ENCODE measurements at places on chromosomes 7 and 10.

DNA sequence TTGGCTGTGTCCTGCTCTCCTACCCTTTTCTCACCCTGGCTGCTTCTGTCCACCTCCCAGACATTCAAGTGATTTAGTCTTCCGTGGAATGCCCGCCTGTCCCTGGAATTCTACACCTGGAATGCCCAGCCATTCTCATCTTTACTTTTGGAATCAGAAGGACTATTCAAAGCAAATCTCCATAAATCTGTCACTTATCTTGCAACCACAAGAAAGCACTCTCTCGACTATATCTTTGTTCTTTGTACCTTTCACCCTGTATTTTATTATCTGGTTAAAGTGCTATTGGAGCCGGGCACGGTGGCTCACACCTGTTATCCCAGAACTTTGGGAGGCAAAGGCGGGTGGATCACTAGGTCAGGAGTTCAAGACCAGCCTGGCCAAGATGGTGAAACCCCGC is 79.3 kb upstream of the KMT2E start:
- no peak for DNase-seq

GRCh38 chr10:96814264-96814663 is 17.8 kb upstream of the LCOR start:
- DNase-seq, result no peak

GRCh38 chr10:61408105-61408504 is 45.1 kb downstream of the TMEM26 start:
- no peak for DNase-seq

DNA sequence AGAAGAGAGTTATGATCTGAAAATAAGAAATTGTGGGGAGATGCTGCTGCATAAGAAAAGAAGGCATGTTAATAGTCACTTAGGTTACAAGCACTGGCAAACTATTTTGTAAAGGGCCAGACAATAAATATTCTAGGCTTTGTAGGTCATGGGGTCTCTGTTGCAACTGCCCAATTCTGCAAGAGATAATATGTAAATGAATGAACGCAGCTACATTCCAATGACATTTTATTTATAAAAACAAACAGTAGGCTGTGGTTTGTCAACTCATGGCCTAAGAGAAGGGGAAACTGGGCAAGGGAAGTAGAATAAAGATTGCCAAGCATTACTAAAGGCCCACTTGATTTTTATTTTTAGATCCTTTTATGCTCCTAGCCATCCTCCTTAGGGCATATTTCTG is 133.1 kb downstream of the RAPGEF5 start:
- DNase-seq, result no peak

DNA sequence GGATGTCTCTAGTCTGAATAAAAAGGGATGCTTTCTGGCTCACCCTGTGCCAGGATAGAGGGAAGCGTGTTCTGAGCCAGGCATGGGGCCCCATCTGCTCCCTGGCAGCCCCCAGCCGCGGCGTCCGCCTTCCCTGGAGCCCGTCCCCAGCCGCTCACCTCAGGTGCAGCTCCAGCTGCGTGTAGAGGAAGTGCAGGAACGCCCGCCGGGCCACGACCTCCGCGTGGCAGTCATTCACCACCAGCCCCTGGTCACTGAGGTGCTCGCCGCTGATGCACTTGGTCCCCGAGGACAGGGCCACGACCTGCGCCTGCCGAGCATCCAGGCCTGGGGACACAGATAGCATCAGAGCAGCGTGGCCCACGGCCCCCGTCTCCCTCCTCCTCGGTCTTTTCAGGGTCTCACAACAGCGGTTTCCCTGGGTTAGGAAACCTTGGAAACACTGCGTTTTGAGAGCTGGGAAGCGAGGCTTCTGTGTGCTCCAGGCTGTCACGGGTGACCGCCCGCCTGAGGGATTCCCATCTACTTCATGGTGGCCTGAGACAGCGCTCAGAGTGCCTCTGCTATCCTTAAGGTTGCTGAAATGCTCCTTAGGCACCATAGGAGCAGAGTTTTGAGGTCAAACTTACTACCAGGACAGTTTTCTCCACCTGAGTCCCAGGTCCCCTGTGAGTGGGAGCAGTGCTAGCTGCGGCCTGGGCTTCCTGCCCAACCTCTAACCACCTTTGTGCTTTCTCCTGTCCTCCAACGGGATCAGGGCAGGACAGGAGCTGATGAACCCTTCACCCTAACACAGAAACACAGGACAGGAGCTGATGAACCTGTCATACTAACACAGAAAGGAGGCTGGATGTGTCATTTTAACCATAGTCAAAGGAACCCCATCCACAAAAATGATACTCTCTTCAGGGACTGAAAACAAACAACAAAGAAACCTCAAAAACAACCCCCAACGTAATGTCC is 186.1 kb downstream of the WDR37 start:
- DNase-seq, result no peak

DNA sequence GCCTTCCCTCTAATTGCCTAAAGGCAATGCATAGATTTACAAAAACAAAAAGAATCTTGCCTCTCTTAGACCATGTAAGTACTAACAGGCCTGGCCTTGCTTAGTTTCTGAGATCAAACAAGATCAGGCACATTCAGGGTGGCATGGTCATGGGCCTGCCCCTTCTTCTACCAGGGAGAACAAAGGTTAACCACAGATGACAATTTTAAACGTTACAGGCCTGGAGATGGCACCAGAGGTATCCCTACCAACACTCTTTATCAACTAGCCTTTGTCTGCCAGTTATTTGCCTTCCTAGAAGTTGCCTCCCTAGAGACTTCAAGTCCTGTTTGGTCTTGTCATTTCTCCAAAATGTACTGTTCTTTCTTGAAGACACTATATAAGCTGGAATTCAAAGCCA is 252.6 kb downstream of the DOCK4 start:
- no peak for DNase-seq

DNA sequence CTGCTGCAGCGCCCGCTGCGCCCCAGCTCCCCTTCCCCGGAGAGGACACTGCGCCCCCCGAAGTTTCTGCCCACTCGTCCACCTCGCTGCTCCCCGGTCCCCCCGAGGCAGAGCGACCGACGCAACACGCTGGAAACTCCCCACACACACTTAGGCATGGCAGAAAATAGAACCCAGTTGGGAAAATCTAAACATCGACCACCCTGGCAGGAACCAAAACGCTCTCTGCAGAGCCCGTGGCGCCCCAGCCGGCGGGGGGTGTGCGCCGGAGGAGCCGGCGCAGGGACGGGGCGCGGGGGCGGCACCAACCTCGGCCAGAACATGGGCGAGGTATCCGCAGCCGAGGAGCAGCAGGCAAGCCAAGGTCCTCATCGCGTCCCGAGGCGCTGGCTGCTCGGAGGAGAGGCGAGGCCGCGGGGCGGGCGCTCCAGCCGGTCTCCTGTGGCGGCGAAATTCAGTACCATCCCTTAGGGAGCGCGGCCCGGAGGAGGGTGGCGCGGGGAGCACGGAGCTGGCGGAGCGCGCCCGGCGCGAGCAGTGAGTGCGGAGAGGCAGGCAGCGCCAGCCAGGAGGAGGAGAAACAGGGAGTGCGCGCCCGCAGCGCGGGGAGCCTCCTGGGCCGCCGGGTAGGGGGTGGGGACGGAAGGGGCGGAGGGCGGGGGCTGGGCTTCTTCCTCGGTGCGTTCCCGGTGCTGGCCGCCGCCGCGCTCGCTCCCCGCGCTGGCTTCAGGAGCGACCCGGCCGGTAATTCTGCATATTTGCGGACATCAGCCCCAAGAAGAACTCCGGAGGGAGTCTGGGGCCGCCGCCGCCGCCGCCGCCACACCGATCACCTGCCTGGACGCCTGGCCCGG is 789 bp downstream of the PDGFA start:
- DNase-seq, result no peak

GRCh38 chr7:30162622-30163124 is 27.9 kb downstream of the MTURN start:
- DNase-seq, result no peak

DNA sequence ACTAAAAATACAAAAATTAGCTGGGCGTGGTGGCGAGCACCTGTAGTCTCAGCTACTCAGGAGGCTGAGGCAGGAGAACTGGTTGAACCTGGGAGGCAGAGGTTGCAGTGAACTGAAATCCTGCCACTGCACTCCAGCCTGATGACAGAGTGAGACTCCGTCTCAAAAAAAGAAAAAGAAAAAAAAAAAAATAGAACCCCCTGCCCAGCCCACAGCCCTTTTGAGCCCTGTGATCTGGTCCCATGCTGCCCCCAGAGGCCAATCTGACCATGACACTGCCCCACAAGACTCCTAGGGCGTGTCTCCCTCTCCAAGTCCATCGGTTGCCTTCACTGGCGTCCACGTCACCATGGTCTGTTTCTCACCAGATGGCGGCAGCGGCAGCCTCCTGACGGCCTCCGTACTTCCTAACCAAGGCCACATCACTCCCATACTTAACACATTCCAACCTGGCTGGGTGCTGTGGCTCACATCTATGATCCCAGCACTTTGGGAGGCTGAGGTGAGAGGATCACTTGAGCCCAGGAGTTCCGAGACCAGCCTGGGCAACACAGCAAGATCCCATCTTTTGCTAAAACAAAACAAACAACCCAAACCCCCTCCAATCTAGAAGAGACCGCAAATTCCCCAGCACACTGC is 18.0 kb downstream of the STX1A start:
- DNase-seq, result no peak

DNA sequence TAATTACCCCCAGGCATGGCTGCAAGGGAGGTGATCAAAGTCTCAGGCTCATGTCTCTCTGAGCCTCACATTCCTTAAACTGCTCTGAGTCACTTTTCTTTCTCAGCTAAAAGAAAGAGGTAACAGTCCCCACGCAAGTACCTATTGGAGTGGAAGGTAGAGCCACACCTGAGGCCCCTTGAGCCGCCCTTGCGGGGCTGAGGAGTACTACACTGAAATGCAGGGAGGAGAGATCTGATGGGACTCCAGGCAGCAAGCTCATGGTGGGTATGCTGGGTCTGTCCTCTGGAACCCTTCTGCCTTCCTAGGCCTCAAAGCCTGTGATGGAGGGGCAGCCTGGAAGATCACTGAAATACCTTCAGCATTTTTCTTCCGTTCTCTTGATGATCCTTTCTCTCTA is 960.0 kb downstream of the DNAJB9 start:
- no peak for DNase-seq

DNA sequence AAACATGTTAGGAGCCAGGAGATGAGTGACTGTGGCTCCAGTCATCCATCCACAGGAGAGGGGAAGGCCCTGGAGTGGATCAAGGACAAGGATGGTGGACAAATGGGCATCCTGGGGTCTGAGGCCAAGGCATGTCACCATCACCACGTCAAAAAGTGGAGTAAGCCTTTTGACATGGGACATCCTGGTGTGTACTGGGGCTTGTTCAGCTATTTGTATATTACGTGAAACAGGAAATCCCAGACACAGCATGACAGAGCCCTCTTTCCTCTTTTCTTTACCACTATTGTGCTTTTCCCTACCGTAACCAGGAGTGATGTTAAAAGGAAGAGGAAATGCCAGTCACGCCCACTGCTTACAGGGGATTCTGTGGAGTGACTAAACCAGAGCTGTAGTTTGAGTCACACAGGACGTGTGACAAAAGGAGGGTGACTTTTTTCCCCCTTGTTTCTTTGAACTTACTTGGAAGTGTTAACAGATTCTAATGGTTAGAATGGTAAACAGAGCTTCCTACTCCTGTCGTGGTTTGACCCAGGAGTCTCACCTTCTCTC is 15.4 kb downstream of the ACSL5 start:
- peak; percentile 54 for DNase-seq

- DNase-seq, result no peak
These were observed 391.8 kb upstream of the ETV1 start for GRCh38 chr7:14381306-14381705.

DNA sequence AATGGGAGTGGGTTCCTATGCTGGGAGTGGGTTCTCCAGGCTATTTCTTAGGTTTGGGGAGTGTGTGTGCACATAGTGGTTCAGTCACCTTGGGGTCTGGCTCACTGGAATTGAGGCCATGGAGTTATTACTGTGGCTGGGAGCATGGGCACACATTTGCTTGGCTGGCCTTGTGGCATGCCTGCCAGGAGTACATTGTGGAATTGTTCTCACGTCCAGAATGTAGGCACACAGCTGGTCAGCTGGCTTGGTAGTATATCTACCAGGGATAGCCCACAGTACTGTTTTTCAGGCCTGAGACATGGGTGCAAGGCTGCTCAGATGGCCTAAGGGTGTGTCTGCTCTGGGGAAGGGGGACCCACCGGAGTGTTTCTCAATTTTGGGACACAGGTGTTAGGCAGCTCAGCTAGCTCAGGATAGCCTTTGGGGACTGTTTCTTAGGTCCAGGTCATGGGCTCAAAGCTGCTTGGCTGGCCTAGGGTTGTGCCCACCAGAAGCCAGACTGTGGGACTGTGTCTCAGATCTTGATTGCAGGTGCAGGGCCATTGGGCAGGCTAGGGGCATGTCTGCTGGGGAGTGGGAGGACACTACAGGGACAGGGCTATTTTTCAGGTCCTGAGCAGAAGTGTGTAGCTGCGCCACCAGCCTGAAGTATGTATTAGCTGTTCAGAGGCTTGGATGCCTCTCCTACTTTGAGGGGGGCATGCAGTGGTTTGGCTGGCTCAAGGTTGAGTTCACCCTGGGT is 50.6 kb downstream of the TMEM168 start:
- no peak for DNase-seq

GRCh38 chr7:144628176-144628575 is 207.7 kb downstream of the TPK1 start:
- no peak for DNase-seq

GRCh38 chr7:38674513-38674912 is 43.3 kb upstream of the AMPH start:
- DNase-seq, result no peak

GRCh38 chr10:52335665-52336064 is 21.6 kb downstream of the DKK1 start:
- no peak for DNase-seq

- no peak for DNase-seq
These were observed at the start of gene KCND2 for GRCh38 chr7:120272701-120273475. Gene KCND2, plus strand, starts transcription at chr7:120273175.

- peak; percentile 19 for DNase-seq
These were observed 4.3 kb upstream of the YKT6 start for GRCh38 chr7:44196450-44196872.

- no peak for DNase-seq
These were observed 77.0 kb downstream of the POU6F2 start for GRCh38 chr7:39054731-39055130.

DNA sequence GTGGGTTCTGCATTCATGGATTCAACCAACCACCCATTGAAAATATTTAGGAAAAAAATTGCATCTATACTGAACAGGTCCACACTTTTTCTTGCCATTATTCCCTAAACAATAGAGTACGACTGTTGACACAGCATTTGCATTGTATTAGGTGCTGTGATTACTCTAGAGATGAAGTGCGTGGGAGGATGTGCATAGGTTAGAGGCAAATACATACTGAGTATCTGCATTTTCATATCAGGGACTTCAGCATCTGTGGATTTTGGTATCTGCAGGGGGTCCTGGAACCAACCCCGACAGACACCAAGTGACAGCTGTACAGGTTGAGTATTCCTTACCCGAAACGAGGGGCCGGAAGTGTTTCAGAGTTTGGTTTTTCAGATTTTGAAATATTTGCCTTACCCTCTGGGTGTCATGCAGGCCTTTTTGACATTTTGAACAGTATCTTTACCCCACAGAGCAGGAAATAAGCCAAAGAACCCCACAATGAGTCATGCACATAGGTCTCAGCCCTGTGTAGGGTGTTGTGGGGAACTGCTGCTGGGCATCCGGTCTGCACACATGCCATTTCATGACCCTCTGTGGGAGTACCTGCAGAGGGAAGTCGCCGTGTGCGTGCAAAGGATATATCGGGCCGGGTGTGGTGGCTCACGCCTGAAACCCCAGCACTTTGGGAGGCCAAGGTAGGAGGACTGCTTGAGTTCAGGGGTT is 14.5 kb downstream of the NUDT5 start:
- DNase-seq, result peak; percentile 53
